ENCODE measurements at places on chromosomes 16 and 17. TPM values are rescaled to one million over a fixed set of nuclear protein-coding genes. Genes with fewer than 3 reads are reported as not detected.

- peak; percentile 71 for DNase-seq
- peak overlapping the region; percentile 96 for H3K4me3 ChIP-seq
- peaks cover 3% of the 10 kb centered on the region for H3K27me3 ChIP-seq
- peaks cover 21% of the 10 kb centered on the region for H3K36me3 ChIP-seq
- H3K27ac ChIP-seq, result peak overlapping the region; percentile 89
- H3K4me1 ChIP-seq, result peaks cover 27% of the 10 kb centered on the region
These were observed 545 bp downstream of the ARHGAP17 start for GRCh38 chr16:25014500-25015147.

DNA sequence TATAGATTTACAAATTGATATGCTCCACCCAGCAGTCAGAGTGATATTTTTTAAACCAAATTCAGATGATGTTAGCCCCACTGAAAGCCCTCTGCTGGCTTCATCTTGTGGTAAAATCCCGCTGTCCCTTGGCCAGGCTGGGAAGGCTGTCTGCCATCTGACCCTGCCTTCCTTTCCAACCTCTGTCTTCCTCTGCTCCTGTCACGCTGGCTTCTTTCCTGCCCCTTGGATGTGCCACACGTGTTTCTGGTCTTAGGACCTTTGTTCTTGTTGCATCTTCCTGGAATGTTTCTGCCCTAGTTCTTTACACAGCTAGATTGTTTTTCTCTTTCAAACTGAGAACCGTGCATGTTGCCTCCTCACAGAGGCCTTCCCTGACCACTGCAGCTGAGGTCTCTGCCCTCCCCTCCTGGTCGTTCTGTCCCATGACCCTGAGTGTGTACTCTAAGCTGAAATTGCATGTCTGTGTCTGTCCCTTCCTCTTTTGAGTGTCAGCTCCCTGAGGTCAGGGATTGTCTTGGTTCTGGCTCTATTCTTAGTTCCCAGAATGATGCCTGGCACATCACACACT is 11.4 kb downstream of the NT5M start:
- no peak overlapping the region for H3K4me3 ChIP-seq
- no peak for DNase-seq
- H3K27me3 ChIP-seq, result no peaks in the 10 kb centered on the region
- H3K4me1 ChIP-seq, result no peaks in the 10 kb centered on the region

DNA sequence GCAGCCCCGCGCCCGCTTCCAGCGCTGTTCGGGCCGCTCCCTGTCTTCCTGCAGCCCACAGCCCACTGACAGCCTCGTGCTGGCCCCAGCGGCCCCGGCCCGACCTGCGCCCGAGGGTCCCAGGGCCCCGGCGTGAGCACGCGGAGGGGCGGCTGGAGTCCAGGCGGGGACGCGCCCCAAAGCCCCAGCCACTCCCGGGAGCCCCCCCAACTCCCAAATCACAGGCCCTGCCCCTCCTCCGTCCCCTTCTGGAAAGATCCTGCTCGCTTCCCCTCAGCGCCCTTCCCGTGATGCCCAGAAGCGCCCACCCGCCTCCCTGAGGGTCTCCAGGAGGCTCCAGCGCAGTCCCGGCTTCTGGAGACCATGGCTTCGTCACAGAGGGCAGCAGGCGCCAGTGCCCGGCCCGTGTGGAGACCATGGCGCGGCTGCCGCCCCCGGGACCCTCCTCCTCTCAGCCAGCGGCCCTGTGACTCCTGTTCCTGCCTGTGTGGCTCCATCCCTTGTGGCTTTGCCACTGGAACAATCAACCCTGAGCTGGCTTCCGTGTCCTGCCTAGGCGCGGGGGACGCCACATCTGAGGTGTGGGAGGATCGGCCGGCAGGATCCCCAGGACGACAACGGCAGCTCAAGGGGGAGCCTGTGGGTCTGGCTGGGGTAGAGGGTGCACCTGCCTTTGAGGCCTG is 3.9 kb downstream of the UTS2R start:
- H3K27me3 ChIP-seq, result peaks cover 28% of the 10 kb centered on the region
- no peaks in the 10 kb centered on the region for H3K36me3 ChIP-seq
- no peak for DNase-seq
- H3K27ac ChIP-seq, result no peak overlapping the region
- H3K4me3 ChIP-seq, result no peak overlapping the region

Gene NXPH3
- 0.45 TPM for total RNA-seq

DNA sequence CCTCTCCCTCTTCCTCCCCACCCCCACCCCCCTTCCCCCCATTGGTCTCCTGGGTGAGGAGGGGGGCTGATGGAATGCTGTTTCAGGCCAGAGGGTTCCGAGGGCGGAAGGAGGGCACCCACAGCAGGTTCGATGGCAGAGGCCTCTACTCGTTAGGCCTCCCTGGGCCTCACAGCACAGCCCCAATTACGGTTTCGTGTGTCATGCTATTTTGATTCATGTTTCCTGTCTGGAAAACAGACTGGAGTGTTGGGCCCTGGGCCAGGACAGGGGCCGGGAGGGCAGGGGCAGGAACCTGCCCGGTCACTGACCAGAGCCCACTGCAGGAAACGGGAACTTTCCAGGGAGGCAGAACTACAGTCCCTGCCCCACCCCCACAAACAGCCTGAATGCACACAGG is 138.2 kb downstream of the C16orf95 start:
- peaks cover 24% of the 10 kb centered on the region for H3K27me3 ChIP-seq
- no peaks in the 10 kb centered on the region for H3K36me3 ChIP-seq
- no peak overlapping the region for H3K27ac ChIP-seq
- DNase-seq, result no peak
- H3K4me1 ChIP-seq, result peaks cover 21% of the 10 kb centered on the region

GRCh38 chr17:53630638-53631037 is 192.1 kb upstream of the KIF2B start:
- no peak for DNase-seq
- no peak overlapping the region for H3K27ac ChIP-seq
- no peaks in the 10 kb centered on the region for H3K36me3 ChIP-seq
- peaks cover 3% of the 10 kb centered on the region for H3K27me3 ChIP-seq
- no peak overlapping the region for H3K4me3 ChIP-seq
- H3K4me1 ChIP-seq, result no peaks in the 10 kb centered on the region

GRCh38 chr16:56609463-56609921 is 1.1 kb downstream of the MT2A start:
- H3K27me3 ChIP-seq, result peaks cover 47% of the 10 kb centered on the region
- H3K4me1 ChIP-seq, result peaks cover 40% of the 10 kb centered on the region
- no peak for DNase-seq
- peak overlapping the region; percentile 62 for H3K27ac ChIP-seq

- peaks cover 9% of the 10 kb centered on the region for H3K4me1 ChIP-seq
- peaks cover 4% of the 10 kb centered on the region for H3K27me3 ChIP-seq
- DNase-seq, result no peak
- peak overlapping the region; percentile 46 for H3K27ac ChIP-seq
- H3K4me3 ChIP-seq, result peak overlapping the region; percentile 19
These were observed 3.8 kb downstream of the MYO1D start for GRCh38 chr17:32873114-32873513.

DNA sequence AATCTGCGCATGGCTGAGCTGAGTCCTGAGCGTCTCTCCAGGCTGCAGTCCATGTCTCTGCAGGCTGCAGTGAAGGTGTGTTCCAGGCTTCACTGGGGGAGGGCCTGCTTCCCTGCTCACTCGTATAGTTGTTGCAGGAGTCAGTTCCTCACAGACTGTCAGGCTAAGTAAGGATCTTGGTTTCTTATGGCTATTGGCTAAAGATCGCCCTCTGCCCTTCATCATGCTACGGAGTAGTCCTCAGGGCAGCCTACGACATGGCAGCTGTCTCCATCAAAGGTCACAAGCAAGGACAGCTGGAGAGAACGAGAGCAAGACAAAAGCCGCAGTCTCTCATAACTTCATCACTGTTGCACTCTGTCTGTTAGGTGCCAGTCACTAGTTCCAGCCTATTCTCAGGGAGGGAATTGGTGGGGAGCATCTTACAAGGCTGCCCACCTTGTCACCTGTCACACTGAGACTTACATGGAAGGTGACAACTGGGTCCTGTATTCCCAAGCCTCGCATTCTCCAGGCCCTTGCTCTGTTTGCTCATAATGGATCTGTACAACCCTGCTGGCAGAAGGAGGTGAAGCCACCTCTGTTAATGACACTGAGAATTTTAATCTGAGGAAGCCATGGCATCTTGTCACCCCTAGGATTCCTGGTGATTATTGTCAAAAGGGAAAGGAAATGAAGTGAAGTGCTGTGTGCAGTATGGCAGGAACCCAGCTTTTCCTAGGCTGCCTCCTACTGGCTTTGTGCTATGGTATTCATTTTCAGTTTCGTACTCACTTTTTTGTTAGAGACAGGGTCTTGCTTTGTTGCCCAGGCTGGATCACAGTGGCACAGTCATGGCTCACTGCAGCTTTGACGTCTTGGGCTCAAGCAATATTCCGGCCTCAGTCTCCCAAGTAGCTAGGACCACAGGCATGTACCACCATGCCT is 43.4 kb downstream of the MFSD11 start:
- no peak overlapping the region for H3K4me3 ChIP-seq
- peaks cover 11% of the 10 kb centered on the region for H3K36me3 ChIP-seq
- no peak overlapping the region for H3K27ac ChIP-seq
- no peaks in the 10 kb centered on the region for H3K4me1 ChIP-seq
- H3K27me3 ChIP-seq, result no peaks in the 10 kb centered on the region

GRCh38 chr17:42096360-42097111 is 1.7 kb downstream of the ZNF385C start:
- peaks cover 53% of the 10 kb centered on the region for H3K27me3 ChIP-seq
- H3K27ac ChIP-seq, result no peak overlapping the region
- no peak for DNase-seq

DNA sequence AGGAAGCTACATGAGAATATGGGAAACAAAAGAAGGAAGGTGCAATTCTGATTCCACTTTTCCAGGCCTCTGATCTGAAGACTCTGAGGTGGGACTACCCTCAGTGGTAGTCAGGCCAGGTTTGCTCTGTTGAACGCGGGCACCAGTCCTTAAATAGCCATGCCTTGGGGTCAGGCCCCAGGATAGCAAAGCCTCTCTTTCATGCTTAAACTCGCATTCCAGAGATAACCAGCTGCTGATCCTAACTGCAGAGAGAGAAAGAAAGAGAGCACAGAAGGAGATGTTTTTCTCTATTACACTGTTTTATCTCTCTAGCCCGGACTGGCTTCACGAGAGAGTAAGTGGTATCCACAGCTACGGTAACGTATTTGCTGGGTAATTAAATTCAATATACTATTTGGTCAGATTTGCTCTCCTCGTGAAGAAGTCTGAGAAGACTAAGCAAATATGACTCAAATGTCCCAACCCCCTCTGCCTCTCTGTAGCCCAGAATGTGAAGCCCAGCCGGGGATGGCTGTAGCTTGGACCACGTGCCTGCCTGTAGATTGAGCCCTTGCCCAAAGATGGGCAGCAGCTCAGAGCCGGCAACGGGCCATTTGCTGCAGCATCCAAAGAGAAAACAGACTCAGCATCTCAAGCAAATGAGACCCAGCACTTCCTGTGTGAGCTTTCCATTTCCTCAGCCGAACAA is 122.2 kb downstream of the SMG6 start:
- H3K27ac ChIP-seq, result peak overlapping the region; percentile 51
- peaks cover 56% of the 10 kb centered on the region for H3K4me1 ChIP-seq
- DNase-seq, result no peak
- H3K4me3 ChIP-seq, result peak overlapping the region; percentile 52

- H3K27ac ChIP-seq, result no peak overlapping the region
- H3K36me3 ChIP-seq, result no peaks in the 10 kb centered on the region
- no peak for DNase-seq
- no peaks in the 10 kb centered on the region for H3K27me3 ChIP-seq
- H3K4me1 ChIP-seq, result no peaks in the 10 kb centered on the region
These were observed 20.1 kb upstream of the HAPSTR1 start for GRCh38 chr16:9071377-9071776.

DNA sequence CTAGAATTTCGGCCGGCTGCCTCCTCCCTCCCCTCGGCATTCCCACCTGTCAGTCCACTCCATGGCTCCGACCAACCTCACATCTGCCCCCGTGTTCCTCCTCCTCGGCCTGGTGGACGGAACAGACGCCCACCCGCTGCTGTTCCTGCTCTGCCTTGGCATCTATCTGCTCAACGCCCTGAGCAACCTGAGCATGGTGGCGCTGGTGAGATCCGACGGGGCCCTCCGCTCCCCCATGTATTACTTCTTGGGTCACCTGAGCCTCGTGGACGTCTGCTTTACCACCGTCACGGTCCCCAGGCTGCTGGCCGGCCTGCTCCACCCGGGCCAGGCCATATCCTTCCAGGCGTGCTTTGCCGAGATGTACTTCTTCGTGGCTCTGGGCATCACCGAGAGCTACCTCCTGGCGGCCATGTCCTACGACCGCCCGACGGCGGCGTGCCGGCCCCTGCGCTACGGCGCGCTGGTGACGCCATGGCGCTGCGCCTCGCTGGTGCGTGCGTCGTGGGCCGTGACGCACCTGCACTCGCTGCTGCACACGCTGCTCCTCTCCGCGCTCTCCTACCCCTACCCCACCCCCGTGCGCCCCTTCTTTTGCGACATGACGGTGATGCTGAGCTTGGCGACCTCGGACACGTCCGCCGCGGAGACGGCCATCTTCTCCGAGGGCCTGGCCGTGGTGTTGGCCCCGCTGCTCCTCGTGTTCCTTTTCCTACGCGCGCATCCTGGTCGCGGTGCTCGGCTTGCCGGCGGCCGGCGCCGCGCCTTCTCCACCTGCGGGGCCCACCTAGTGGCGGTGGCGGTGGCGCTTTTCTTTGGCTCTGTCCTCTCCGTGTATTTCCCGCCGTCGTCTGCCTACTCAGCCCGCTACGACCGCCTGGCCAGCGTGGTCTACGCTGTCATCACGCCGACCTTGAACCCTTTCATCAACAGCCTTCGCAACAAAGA is at the start of gene OR3A2:
Gene OR3A2 (minus strand): TSS at position 440 of the 948 bp plus-strand sequence.
- H3K27me3 ChIP-seq, result no peaks in the 10 kb centered on the region
- no peak within 1 kb of the TSS for H3K4me3 ChIP-seq
- DNase-seq, result no peak
- no peaks in the 10 kb centered on the region for H3K36me3 ChIP-seq
- H3K4me1 ChIP-seq, result no peaks in the 10 kb centered on the region
- H3K27ac ChIP-seq, result no peak within 1 kb of the TSS

GRCh38 chr17:82976982-82977488 is 102.4 kb upstream of the METRNL start:
- no peak overlapping the region for H3K27ac ChIP-seq
- peaks cover 3% of the 10 kb centered on the region for H3K36me3 ChIP-seq
- H3K4me3 ChIP-seq, result no peak overlapping the region
- no peaks in the 10 kb centered on the region for H3K27me3 ChIP-seq
- DNase-seq, result no peak

Gene MAF
- 33.0 TPM for total RNA-seq

DNA sequence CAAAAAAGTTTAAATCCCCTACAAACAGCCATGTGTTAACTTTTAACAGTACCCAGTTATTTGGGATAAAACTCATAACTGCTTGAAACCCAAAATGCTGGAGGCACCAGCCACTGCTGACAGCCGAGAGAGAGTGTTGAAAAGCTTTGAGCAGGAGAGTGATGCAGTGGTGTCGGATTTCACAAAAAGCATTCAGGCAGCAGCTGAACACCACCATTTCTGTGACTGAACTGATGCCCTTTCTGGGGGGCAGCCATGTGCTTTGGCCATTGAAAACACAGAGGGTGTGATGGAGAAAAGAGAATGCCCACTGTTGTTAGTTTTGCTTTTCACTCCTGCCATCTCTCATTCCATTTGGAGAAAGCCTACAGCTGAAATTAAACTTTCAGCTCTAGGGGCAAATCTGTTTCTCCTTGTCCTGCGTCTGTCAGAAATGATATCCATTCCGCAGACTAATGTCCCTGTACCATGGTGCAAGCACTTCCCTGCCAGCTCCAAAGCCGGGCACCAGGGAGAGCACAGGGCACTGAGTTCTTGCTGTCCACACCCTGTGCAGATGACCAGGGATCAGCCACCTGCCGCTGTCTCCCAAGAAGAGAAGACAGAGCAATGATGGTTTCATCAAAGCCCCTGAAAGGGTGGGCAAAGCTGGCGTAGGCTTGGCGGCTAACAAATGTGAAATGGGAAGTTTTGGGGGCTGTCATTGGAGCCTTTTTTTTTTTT is 16.6 kb upstream of the MLYCD start:
- no peak for DNase-seq
- H3K4me1 ChIP-seq, result no peaks in the 10 kb centered on the region
- no peaks in the 10 kb centered on the region for H3K36me3 ChIP-seq
- no peak overlapping the region for H3K27ac ChIP-seq
- no peak overlapping the region for H3K4me3 ChIP-seq
- H3K27me3 ChIP-seq, result peaks cover 11% of the 10 kb centered on the region

Gene FDXR
- 44.4 TPM for total RNA-seq

Measured in type B pancreatic cell (in vitro differentiated cells).